Prostate gland (tissue), 2 donors: ENCODE measurements at places on chromosomes 11 and 22. TPM values are rescaled to one million over a fixed set of nuclear protein-coding genes. Genes with fewer than 3 reads are reported as not detected.

- H3K4me3 ChIP-seq = no peak overlapping the region
- DNase-seq = no peak
- H3K4me1 ChIP-seq = no peaks in the 10 kb centered on the region
- no peaks in the 10 kb centered on the region for H3K27me3 ChIP-seq
- H3K36me3 ChIP-seq = no peaks in the 10 kb centered on the region
These were observed 44.4 kb downstream of the CNTN5 start for GRCh38 chr11:99065121-99065520.

- H3K27me3 ChIP-seq = no peaks in the 10 kb centered on the region
- H3K4me3 ChIP-seq = peak overlapping the region; percentile 45
- peak overlapping the region; percentile 50 for H3K27ac ChIP-seq
These were observed 650 bp downstream of the GUCY1A2 start for GRCh38 chr11:107017433-107018218.

- H3K4me1 ChIP-seq = no peaks in the 10 kb centered on the region
- no peaks in the 10 kb centered on the region for H3K27me3 ChIP-seq
- H3K4me3 ChIP-seq = no peak overlapping the region
- H3K27ac ChIP-seq = no peak overlapping the region
- DNase-seq = no peak
- H3K36me3 ChIP-seq = no peaks in the 10 kb centered on the region
These were observed 249.1 kb downstream of the TTC28 start for GRCh38 chr22:28430466-28431025.

DNA sequence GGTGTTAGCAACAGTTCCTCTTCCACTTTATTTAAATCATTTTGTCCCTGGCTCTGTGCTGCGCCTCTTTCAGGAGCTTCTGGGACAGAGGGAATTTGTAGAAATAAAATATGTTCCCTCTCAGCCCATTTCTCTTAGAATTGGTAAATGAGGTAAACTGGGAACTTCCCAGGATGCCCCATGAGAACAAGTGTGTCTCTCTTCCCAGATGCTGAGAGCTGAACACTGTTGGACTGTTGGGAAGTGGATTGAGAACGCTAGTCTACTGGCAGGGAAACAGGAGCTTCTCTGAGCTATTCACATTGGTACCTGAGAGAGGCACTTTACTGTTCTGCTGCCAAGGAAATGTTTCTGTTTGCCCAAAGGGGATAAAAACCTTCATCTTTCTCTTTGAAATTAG, 4.0 kb downstream of the CRY2 start:
- H3K27me3 ChIP-seq = no peaks in the 10 kb centered on the region
- H3K27ac ChIP-seq = no peak overlapping the region
- H3K36me3 ChIP-seq = no peaks in the 10 kb centered on the region
- H3K4me3 ChIP-seq = no peak overlapping the region
- no peak for DNase-seq

GRCh38 chr22:48822278-48823233, 1005.1 kb downstream of the BRD1 start:
- no peaks in the 10 kb centered on the region for H3K36me3 ChIP-seq
- H3K27me3 ChIP-seq = peaks cover 10% of the 10 kb centered on the region
- no peak for DNase-seq
- H3K4me3 ChIP-seq = no peak overlapping the region
- no peaks in the 10 kb centered on the region for H3K4me1 ChIP-seq
- H3K27ac ChIP-seq = no peak overlapping the region

DNA sequence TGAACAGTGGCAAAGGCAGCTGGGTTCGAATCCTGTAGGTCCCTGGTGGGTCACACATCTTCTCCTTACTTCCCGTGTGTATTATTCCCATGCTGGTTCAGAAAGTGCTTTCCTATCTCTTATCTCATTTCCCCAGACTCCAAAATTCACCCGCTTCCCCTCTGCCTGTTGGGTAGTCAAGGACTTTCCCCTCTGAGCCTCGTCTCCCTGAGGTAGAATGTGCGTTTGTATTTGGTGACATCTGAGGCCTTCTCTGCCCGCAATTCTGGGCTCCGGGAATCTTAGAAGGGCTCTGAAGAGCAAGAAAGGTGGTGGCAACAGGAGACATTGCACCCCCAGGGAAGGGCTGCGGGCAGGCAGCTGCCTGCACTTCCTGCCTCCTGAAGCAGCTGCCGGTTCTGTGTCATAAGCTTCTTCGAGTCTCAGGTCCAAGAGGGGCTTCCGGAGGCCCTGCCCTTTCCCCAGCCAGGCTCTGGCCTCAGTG, 5.9 kb downstream of the LRRC32 start:
- DNase-seq = no peak
- no peaks in the 10 kb centered on the region for H3K4me1 ChIP-seq
- H3K27me3 ChIP-seq = no peaks in the 10 kb centered on the region
- no peak overlapping the region for H3K4me3 ChIP-seq
- no peaks in the 10 kb centered on the region for H3K36me3 ChIP-seq

GRCh38 chr11:584287-584686, 8.0 kb downstream of the PHRF1 start:
- DNase-seq = no peak
- H3K27ac ChIP-seq = no peak overlapping the region
- no peak overlapping the region for H3K4me3 ChIP-seq
- peaks cover 24% of the 10 kb centered on the region for H3K36me3 ChIP-seq
- H3K4me1 ChIP-seq = no peaks in the 10 kb centered on the region

DNA sequence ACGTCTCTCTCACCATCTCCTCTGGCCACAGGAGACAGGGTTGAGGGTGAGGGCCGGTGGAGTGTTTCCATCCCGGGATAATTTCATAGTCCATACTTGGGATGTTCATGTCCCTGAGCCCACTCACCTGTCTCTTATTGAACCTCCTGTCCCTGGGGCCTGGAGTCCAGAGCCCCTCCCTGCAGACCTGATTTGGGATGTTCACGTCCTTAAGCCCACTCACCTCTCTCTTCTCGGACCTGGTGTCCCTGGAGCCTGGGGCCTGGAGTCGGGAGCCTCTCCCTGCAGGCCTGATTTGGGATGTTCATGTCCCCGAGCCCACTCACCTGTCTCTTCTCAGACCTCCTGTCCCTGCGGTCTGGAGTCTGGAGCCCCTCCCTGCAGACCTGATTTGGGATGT, 868.2 kb downstream of the BRD1 start:
- no peak overlapping the region for H3K27ac ChIP-seq
- peak; percentile 1 for DNase-seq
- H3K4me3 ChIP-seq = no peak overlapping the region
- no peaks in the 10 kb centered on the region for H3K36me3 ChIP-seq
- H3K27me3 ChIP-seq = peaks cover 7% of the 10 kb centered on the region

P4HA3 gene
- 0.80 TPM for total RNA-seq

ANKRD13D gene
- total RNA-seq = 35.9 TPM

OR4D5 gene
- total RNA-seq = not detected

OTOG gene
- total RNA-seq = 0.34 TPM

SEPTIN3 gene
- 0.46 TPM for total RNA-seq
